ENCODE measurements at places on chromosomes 7 and 10. TPM values are rescaled to one million over a fixed set of nuclear protein-coding genes. Genes with fewer than 3 reads are reported as not detected.

DNA sequence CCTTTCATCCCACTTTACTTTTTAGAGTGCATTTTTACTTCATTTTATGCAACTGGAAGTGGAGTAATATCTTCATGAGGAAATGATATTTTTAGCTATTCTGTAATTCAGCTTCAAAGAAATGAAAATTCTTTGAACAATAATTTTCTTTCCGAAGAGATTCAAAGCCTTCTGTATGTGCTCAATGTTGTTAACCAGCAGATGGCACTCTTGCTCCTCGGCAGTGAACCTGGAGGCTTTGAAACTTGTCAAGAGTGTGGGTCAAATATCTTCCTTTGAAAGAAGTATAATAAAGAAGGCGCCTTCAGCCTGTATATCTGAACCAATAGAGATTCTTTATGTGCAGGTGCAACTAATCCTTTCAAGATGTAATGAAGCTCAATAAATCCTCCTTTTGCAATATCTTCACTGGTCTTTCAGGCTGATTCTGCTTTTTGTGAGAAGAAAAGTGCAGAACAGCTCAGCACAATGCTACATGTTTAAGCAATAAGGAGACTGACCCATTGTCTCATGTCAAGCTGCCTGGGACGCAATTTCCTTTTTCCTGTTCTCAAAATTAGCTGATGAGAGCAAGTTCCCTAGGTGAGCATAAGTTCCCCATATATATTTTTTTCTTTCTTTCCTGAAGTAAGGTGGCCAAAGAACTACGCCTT is 258.4 kb downstream of the SEMA3A start:
- no peaks in the 10 kb centered on the region for H3K4me1 ChIP-seq
- no peaks in the 10 kb centered on the region for H3K36me3 ChIP-seq
- no peak overlapping the region for H3K4me3 ChIP-seq
- no peaks in the 10 kb centered on the region for H3K27me3 ChIP-seq

- no peak for DNase-seq
- H3K4me3 ChIP-seq: no peak overlapping the region
- H3K4me1 ChIP-seq: no peaks in the 10 kb centered on the region
- no peak overlapping the region for H3K27ac ChIP-seq
Measured at GRCh38 chr7:142438235-142438922, 180.5 kb upstream of the PRSS58 start.

GRCh38 chr7:74325210-74325565 is 36.0 kb downstream of the CLIP2 start:
- H3K4me3 ChIP-seq: no peak overlapping the region
- no peak for DNase-seq

GRCh38 chr10:112904000-112904399 is 46.0 kb upstream of the TCF7L2 start:
- peaks cover 2% of the 10 kb centered on the region for H3K4me1 ChIP-seq
- H3K4me3 ChIP-seq: no peak overlapping the region
- no peak for DNase-seq
- no peak overlapping the region for H3K27ac ChIP-seq
- no peaks in the 10 kb centered on the region for H3K36me3 ChIP-seq

Gene ZPBP
- not detected for total RNA-seq

Gene PRSS37
- not detected for total RNA-seq

Gene GRID2IP
- 0.28 TPM for total RNA-seq

Gene SSMEM1
- not detected for total RNA-seq
